Retina (tissue), 1 donor: ENCODE measurements at places on chromosomes 13 and 19.
A peak's percentile ranks its signal among the peaks of the same experiment; 100 is the strongest.

DNA sequence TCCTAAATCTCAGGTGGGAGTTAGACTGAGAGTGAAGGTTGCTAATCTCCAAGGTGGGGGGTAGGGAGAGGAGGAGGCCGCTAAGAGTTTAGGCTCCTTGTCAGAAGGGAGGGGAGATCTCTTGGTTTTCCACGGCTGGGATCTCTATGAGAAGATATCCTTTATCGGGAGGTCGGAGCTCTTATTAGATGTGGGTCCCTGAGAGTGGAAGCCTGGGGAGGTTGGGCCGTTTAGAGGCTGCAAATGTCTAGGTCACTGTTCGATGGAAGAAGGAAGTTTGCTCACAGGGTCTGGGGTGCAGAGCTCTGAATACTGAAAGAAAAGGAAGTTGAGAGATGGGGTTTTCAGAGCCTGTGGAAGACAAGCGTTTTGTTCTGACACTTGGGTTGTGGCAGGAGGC, 3.8 kb downstream of the MYADM start:
- DNase-seq: no peak

- peak; percentile 90 for DNase-seq
Observed at GRCh38 chr19:5059213-5059574, 90.3 kb downstream of the KDM4B start.

- DNase-seq: no peak
Observed at GRCh38 chr19:46849610-46850009, 1.0 kb downstream of the AP2S1 start.

DNA sequence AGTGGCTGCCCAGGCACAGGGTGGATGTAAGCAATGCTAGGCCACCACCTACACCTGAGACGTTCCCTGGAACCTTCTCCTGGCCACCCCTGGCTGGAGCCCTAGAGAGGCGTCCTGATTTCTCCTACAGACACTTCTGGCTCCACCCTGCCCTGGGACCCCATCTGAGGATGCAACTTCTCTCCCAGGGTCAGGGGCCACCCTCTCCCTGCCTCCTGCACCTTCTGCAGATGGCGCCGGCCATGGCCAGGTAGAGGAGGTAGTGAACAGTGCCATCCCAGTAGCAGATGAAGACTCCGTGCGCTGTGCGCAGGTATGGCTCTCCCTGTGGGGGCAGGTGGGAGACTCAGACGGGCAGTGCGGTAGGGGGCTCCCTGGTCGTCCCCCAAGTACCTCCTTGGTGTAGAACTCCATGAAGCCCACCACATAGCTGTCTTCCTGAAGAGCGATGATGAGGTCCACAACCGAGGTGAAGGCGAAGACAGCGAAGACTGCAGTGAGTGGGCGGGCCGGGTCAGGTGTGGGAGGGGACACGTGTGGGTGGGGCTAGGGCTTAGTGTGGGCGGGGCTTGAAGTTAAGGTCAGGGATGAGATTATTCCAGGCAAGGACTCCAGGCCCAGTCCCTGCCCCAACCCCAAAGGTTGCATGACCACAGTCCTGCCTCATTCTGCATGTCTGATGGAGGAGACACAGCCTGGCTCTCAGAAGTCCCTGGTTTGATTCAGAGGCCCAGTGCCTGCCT, 3.0 kb downstream of the TM6SF2 start:
- DNase-seq: no peak

DNA sequence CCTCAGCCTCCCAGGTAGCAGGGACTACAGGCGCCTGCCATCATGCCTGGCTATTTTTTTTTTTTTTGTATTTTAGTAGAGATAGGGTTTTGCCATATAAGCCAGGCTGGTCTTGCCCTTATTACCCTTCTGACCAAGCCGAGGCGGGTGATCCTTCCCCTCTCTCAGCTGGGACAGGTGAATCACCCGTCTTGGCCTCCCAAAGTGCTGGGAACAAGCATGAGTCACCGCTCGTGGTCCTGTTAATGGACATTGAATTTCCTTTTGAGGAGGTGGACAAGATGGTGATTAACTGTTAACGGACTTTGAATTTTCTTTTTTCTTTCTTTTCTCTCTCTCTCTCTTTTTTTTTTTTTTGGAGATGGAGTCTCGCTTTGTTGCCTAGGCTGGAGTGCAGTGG, 10.6 kb downstream of the CD70 start:
- no peak for DNase-seq

GRCh38 chr13:31908696-31909411, 122.7 kb upstream of the FRY start:
- DNase-seq: no peak

GRCh38 chr19:6216996-6217751, 62.6 kb downstream of the MLLT1 start:
- no peak for DNase-seq

DNA sequence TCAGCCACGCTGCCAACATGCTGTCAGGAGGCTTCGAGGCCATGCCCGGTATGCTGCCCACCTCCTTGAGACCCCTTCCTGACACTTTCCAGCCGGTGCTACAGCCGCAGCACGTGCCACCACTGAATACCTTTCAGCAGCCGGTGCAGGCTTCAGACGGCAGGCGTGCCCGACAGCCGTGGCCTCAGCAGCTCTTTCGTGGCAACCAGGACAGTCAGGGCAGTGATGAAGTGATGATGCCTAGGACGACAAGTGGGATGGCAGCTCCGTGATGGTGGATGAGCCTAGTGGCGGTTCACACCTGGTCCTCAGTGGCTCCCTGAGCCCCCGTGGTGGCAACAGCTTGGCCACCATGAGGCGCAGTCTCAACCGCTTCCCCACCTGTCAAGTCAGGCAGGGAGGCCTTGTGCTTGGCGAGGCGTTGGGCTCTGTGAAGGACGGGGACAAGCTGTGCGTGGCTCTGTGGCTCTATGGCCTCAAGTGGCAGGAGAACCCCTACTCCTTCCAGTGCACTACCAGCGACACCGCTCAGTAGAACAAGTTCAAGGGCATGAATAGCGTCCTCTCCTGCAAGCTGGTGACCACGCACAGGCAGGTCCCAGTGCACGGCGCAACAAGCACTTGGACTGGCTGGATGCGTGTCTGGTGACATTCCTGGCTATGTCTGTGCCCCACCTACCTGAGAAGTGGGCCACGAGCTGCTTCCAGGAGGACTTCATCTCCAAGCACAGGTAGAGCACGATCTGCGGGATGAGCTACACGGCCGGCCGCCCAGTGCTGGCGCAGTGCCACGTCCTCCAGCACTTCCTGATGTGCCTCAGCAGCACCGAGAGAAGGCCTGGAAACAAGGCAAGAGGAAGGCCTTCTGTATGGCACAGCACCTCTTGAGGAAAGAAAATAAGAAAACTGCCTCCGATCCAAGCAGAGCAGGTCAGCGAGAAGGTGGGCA, 18.2 kb upstream of the ZNF14 start:
- no peak for DNase-seq

DNA sequence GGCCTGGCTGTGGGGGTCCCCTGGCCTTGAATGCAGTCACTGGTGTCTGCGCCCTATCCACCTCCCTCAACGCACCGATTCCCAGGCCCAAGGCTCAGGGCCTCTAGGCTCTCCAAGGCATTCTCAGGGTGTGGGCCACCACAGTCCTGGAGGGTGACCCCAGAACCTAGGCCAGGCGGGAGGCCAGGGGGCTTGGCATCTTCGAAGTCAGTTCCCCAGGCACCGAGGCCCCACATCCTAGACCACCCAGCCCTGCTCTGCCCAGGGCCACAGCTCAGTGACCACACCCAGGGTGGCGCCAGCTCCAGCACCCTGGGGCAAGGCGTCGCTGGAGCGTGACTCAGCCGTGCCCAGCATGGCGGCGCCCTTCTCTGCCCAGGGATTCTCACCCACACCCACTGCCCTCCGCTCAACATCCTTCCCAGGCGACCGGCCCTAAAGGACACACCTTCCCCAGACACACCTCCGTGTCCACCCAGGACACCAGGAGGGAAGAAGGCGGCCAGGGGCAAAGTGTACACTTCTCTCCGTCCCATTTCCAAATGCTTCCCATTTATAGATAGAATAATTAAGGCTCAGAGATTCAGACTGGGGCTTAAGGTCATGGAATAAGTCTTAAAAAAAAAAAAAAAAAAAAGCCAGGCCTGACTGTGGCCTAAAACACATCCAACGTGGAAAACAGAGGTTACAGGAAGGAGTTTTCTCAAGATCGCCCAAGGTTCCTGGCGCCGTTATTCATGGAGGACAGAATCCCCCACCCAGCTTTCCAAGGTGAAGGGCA, 36.4 kb upstream of the NANOS3 start:
- no peak for DNase-seq

GRCh38 chr13:76622315-76623040, 263.7 kb downstream of the KCTD12 start:
- no peak for DNase-seq

- no peak for DNase-seq
Observed at GRCh38 chr19:47376589-47377144, 27.6 kb downstream of the DHX34 start.

DNA sequence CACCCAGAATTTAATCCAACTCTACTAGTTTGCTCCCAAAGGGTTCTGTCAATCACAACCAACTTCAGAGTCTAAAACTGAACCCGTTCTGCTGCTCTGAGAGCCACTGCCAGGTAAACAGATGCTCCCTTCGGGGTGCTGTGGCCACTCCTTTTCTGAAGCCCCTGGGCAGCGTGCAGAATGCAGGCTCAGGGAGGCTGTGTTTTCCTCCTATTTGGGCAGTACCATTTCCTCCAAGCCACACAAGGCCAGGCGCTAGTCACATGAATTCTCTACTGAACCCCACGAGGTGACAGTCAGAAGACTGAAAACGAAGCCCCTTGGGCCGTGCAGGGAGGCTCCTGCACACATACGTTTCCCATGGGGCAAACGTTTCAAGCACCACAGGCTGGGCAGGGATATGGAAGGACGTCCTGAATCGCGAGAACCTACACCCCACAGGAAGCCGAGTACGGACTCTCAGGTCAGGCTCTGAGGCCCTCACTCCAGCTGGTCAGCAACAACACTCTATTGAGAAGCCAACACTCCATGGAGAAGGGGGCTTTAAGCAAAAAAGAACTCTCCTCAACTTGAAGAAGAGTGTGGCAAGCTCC, 71.8 kb downstream of the CCDC70 start:
- DNase-seq: no peak

- no peak for DNase-seq
Observed at GRCh38 chr13:55893540-55893939, 1247.2 kb upstream of the PRR20A start.

DNA sequence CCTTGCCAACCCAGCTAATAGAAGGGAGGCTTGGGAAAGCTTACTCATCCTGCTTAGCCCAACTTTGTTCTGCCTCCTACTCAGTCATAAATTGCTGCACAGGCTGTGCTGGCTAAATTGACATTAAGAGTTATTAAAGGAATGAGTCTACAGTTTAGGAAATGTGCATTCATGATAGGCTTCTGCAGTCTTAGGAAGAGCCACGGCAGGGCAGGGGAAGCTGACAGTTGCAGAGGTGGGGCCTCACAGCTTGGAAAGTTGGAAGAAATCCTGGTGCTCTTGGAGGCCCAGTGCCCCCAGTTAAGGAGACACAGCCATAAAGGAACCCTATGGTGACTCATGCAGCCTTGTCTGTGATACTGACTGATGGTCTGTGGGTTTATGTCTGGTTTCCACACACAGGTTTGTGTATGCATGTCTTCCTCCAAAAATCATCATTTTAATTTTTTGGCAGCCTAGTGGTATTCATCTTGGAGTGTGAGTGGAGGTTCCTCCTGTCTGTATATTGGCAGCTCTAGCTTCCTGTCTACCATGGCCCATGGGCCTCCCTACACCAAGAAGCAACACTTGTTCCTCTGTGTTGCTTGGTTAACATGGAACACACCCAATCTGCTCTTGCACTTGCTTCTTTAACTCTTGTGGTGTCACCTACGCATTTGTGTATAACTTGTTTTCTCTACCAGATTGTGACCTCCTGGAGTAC, 135.0 kb upstream of the KL start:
- no peak for DNase-seq

DNA sequence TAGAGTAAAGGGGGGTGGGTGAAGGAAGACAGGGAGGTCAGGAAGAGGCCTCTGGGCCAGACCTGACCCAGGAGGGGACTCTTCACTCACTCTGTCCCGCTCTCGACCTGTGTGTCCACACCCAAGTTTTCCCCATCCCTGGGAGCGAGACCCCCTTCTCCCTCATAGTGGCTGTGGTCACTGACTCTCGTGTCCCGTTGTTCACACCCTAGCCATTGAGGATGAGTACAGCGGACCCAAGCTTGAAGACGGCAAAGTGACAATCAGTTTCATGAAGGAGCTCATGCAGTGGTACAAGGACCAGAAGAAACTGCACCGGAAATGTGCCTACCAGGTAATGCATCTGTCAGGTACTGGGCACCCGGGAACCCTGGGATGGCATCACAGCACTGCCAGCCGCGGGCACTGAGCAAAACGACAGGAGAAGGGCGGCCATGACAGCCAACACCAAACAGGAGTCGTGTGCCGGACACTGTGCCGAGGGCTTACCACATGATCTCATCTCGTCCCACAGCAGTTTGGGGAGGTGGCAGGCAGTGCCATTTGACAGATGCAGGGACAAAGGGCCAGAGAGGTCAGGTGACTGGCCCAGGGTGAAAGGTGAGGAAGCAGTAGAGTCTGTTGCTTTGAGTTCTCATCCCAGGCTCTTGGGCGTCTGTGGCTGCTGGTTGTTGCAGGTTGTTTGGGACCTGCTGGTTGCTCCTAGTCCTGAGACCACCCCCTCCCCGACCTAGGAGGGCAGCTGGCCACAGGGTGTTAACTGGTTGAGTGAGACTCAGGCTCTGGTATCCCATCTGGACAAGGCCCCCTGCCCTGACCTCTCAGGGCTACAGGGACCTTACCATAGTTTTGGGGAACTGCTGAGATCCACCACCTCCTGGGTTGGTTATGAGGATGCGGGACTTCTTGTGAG, 29.6 kb downstream of the PPP5C start:
- no peak for DNase-seq

DNA sequence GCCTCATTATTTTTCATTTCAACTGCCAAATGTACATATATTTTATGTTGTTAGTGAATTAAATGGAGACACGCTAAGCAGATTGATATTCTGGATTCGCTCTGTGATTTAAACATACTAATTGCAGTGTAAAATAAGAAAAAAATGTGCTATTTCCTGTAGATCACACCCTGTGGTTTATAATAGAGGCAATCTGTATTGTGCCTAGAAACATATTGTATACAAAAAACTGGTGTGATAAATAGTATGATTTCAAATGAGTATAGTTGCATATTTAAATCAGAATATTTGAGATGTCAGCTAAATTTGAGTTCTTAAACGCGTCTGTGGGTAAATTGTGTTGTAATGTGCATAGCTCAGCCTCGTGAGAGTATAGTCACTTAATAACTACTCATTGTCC, 643.9 kb downstream of the TBC1D4 start:
- no peak for DNase-seq

GRCh38 chr13:99258210-99258860, at the start of gene GPR18:
Gene GPR18 (minus strand): TSS chr13:99258379. CDS start chr13:99255872, 2,507 bp downstream.
- no peak for DNase-seq

DNA sequence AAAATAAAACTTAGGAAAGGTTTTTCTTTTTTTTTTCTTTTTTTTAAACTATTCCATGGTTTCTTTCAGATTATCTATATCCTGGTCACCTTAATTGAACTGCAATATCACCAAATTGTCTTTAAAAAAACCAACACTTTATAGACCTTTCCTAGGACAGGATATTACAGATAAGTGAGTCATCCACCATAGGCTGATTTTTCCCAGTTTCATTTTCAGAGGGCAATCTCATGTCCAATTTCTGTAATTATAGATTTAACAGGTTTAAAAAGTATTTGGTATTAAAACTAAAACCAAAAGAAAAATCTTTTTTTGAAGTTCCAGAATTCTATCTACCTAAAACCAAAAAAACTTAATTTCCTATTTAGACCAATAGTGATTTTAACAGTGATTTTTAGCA, 13.2 kb downstream of the SPART start:
- DNase-seq: no peak

- no peak for DNase-seq
Observed at GRCh38 chr13:48494874-48495273, 38.0 kb downstream of the RCBTB2 start.
